ENCODE measurements at places on chromosomes 4 and X. TPM values are rescaled to one million over a fixed set of nuclear protein-coding genes. Genes with fewer than 3 reads are reported as not detected.

SPANXA2 gene
- total RNA-seq = not detected

ACOT9 gene
- total RNA-seq = 53.3 TPM

DNA sequence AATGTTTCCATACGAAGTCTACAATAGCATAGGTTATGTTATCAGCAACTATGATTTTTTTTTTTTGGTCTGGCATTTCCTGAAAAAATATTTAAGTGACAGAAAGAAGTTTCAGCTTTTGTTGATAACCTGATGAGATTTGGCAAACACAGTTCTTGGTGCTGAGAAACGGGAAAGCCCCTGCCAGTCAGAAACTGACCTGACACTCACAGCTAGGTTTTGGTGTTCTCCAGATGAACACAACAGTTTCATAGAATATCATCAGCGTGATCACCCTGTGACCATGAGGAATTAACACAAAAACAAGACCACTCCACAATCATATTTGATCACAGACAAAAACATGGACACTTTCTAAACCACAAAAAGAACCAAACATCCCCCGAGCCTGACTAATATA lies 152.5 kb upstream of the DCAF8L1 start:
- H3K36me3 ChIP-seq = no peaks in the 10 kb centered on the region
- no peak overlapping the region for H3K27ac ChIP-seq
- no peak overlapping the region for H3K4me3 ChIP-seq
- no peaks in the 10 kb centered on the region for H3K4me1 ChIP-seq

DNA sequence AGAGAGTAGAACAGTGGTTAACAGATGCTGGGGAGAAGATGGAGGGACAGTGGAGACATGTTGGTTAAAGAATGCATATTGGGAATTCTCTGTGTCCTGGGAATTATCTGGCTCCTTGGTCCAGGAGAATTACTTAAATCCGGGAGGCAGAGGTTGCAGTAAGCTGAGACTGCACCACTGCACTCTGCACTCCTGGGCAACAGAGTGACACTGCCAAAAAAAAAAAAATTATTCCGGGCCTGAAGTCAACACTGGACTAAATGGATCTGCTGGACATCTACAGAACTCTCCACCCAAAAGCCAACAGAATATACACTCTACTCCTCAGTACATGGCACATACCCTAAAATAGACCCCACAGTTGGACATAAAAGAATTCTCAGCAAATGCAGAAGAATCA lies 400.0 kb upstream of the CXorf51B start:
- H3K36me3 ChIP-seq = no peaks in the 10 kb centered on the region
- no peak overlapping the region for H3K4me3 ChIP-seq
- no peak for DNase-seq
- H3K27ac ChIP-seq = no peak overlapping the region

- H3K4me1 ChIP-seq = peaks cover 24% of the 10 kb centered on the region
- DNase-seq = no peak
- H3K36me3 ChIP-seq = peaks cover 51% of the 10 kb centered on the region
- no peak overlapping the region for H3K27ac ChIP-seq
Measured at GRCh38 chr4:145886871-145887240, 51.8 kb downstream of the ZNF827 start.

DNA sequence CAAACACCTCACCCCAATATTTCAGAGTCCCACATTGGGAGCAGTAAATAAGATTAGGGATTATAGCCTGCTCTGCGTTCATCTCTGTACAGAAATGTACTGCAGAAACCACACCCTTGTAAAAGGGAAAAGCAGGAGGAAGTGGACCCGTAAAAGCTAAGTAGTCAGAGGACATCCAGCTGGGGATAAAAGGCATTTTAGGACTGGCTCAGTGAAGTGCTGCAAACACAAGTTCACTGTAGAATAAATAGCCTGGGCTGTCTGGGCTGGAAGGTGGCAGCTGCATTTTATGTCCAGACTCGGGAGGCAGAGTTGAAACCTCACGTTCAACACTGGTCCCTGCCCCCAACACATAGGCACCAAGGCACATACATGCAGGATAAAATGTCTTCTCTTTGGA lies 178.7 kb upstream of the FAT1 start:
- H3K4me1 ChIP-seq = no peaks in the 10 kb centered on the region
- H3K27me3 ChIP-seq = no peaks in the 10 kb centered on the region
- no peak for DNase-seq
- H3K4me3 ChIP-seq = no peak overlapping the region

Measured in activated CD4-positive, alpha-beta T cell treated with anti-CD3 and anti-CD28 coated beads, Interleukin-2, amount 10 ng/mL, durations not matched to agents 24 days and 14 days (primary cell).